MV-4-11 (cell line): ENCODE measurements at places on chromosomes 1 and 21.

GRCh38 chr1:28297826-28298225, 31.0 kb upstream of the MED18 start:
- DNase-seq, result peak; percentile 48

- no peak for DNase-seq
These were observed 1083.1 kb downstream of the PLA2G4A start for GRCh38 chr1:187911820-187912219.

DNA sequence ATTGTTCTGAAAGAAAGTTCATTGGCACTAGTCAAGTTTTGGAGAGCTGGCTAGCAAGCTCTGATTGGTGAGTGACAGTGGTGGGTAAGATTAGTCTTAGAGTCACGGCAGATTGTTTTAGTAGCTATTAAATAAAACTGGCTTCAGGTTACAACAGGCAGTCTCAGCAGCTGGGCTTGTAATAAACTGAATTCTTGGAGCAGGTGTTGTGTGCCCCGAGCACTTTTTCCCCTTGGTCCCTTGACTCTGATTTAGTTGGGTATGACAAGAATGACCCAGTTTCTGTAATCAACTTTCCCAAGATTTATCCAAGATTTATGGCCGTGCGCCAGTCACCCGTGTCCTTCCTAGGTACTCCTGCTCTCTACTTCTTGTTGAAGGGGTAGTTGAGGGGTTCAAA, 40.2 kb downstream of the TBCE start:
- DNase-seq, result no peak

DNA sequence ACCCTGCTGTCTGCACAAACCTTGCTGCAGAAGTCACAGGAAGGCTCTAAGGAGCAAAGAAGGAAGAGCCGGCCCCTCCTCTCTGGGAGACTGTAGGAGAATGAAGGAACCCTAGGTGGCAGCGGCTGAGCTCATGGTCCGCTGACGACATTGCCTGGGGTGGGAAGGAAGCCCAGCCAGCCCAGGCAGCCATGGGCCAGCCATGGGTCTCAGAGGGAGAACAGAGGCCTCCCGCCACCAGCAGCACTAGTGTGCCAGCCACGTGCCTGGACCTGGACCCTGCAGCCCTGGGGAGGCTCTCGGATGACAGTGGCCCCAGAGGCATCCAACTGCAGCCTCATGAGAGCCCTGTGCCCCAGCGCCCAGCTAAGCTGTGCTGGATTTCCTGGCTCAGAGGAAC, 49.2 kb upstream of the POFUT2 start:
- no peak for DNase-seq

GRCh38 chr1:222751255-222751654, 14.3 kb downstream of the FAM177B start:
- no peak for DNase-seq
